ENCODE measurements at places on chromosomes 2 and 18.

DNA sequence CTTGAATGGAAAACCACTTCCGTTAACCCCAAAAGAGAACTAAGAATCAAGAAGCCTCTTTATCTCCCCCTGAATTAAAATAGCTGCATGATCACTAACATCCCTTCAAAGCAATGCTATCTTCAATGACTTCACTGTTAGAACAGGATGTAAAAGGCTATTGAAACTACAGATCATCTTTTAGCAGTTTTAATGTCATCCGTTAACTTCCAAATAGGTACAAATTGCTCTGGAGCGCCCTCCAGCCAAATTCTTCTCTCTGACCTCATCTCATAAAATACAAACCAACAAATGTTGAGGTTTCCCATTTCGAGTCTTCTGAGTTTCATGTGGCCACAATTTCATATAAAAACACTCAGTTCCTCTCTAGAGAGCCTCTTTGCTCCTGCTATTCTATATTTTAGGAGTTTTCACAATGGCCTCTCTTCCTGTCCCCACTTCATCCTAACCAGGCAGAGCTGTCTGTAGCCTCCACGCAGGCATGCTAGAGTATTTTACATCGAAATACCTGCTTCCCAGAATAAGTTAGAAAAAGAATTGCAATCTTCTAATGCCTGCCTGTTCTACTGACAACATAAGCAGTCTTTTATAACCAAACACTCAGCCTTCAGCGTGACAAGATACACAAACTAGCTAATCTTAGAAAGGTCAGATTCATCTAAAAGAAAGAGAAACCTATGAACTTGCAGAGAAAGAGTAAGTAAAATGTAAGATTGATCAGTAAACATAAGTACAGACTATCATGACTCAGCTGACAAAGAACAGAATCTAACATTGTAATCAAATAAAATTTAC lies 37.9 kb downstream of the B4GALT6 start:
- no peak for DNase-seq

- DNase-seq, result no peak
These were observed 260.5 kb upstream of the THUMPD2 start for GRCh38 chr2:40039549-40039948.

GRCh38 chr2:153394686-153395085 lies 83.9 kb downstream of the RPRM start:
- no peak for DNase-seq

GRCh38 chr18:24026457-24026856 lies 11.9 kb downstream of the TTC39C start:
- DNase-seq, result no peak

GRCh38 chr2:135144343-135144742 lies 92.3 kb downstream of the RAB3GAP1 start:
- no peak for DNase-seq

- DNase-seq, result no peak
These were observed 73.6 kb downstream of the OLA1 start for GRCh38 chr2:174174741-174175140.

DNA sequence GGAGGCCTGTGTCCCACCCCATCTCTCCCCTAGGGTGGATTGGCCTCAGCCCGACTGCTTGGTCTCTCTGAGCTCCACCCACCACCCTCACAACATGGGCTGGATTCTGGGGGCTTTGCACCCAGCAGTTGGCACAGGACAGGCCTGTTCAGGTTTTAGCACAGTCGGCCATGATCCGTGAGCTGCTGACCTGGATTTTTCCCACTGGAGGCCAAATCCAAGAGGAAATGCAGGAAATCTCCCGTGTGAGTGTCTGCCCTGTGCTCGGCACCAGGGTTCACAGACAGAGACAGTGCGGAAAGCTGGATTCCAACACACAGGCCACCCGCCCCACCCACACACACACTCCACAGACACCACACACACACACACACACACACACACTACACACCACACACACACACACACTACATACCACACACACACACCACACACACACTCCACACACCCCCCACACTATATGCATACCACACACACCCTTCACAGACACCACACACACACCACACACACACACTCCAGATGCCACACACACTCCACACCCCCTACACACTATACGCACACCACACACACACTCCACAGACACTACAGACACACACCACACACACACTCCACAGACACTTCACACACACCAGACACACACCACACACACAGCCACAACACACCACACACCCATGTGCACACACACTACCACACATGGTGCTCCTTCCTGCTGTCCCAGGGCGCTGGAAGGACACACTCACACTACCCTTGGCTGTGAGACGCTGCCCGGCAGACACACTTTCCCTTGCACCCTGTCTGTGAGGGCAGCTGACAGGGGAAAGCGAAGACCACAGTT lies 14.1 kb downstream of the MBP start:
- DNase-seq, result no peak

DNA sequence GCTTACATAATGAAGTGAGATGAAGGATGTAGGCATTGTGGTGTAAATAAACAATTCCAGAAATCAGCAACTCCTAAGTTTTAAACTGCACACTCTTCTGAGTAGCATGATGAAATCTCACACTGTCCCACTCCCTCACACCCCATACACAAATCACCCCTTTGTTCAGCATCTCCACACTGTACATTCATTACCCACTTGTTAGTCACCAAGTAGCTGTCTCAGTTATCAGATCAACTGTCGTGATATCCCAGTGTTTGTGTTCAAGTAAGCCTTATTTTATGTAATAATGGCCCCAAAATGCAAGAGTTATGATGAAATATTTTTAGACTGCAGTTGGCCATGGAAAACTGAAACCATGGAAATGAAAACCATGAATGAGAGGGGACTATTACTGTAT lies 135.7 kb downstream of the GRB14 start:
- no peak for DNase-seq

DNA sequence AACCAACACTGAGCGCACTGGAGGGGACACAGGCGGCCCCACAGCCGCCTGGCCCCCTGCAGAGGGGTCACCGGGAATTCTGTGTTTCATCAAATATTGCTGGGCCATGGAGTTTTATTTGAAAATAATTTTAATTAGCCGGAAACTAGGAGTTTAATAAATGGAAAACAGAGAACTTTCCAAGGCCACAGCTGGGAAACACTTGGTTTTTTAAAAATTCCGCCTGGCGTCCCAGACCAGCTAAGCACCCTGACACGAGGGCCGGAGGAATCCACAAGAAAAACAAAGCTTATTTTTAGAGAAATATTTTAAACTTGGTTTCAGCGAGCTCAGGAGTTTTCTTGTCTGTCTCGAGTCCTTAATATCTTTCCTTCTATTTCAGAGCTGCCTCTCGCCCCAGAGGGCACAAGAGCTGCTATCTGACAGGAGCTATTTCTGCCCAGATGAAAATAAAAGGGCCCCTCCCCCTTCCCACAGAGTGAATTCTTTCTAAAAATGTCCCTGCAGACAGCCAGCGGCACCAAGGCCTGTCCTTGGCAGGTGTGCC lies 8.2 kb downstream of the ZFP36L2 start:
- DNase-seq, result no peak

- DNase-seq, result no peak
These were observed 123.2 kb downstream of the PTH2R start for GRCh38 chr2:208529796-208530195.

GRCh38 chr2:224556381-224556780 lies 28.8 kb downstream of the CUL3 start:
- DNase-seq, result no peak

Data from SK-N-MC (cell line).